ENCODE measurements at places on chromosomes 2 and 18.

- no peak for DNase-seq
Measured at GRCh38 chr2:149738767-149739166, 151.2 kb upstream of the MMADHC start.

GRCh38 chr2:10934979-10935350, 23.2 kb downstream of the KCNF1 start:
- DNase-seq = no peak

GRCh38 chr2:28543316-28544035, 47.6 kb downstream of the PLB1 start:
- no peak for DNase-seq

GRCh38 chr2:8296306-8296705, 385.6 kb upstream of the ID2 start:
- no peak for DNase-seq

DNA sequence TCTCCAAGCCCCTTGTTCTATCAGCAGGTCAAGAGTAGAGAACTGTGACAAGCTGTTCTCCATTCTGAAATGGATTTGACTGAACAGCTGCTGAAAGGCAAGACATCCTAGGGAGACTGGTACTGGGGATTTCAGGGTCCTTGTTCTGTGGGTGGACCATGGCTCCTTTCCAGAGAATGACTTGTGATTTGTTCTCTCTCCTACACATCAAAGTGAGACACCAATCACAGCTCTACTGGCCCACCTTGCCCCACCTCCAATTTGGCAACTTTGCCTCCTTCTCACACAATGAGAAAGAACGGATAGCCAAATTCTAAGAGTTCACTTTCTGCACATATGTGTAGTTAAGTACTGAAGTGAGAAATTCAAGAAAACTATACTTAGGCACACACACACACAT, 67.4 kb downstream of the BCL11A start:
- no peak for DNase-seq

GRCh38 chr2:45320956-45321355, 290.1 kb downstream of the SRBD1 start:
- no peak for DNase-seq

DNA sequence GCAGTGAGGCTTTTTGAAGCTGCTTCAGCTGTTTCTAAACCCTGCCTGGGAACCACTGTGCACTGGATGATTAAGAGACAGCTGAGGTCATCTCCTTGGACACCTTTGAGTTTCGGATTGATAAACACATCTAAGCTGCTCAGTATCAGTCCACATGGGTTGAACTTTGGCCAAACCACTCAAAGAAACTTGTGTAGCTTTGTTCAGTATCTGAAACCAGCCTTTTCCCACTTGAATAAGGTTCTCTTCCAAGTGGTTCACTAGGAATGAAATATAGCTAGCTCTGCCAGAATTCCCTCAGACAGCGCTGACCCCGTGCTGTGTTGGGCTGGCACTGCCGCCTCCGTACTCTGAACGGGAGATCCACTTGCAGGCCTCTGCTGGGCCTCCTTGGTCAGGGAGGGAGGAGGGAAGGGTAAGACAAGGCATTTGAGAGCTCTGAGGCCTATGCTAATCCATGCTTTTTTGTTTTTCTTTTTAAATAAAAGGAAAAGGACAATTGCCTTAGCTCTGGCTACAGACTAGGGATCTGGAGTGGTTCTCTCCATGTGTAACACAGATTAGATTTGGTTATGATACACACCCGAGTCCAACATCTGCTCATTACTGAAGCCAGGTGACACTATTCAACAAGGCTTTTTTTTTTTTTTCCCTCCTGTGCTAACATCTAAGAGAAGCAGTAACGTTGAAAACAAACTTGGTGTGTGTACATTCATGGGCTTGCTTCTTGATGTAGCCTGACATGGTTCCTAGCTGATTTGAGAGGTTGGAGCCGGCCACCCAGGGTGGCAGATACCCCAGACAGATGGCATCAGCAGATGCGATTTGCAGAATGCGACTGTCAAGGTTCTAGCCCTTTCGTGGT, 67.7 kb downstream of the NCK2 start:
- no peak for DNase-seq

GRCh38 chr2:99444222-99444621, 45.6 kb downstream of the REV1 start:
- no peak for DNase-seq

DNA sequence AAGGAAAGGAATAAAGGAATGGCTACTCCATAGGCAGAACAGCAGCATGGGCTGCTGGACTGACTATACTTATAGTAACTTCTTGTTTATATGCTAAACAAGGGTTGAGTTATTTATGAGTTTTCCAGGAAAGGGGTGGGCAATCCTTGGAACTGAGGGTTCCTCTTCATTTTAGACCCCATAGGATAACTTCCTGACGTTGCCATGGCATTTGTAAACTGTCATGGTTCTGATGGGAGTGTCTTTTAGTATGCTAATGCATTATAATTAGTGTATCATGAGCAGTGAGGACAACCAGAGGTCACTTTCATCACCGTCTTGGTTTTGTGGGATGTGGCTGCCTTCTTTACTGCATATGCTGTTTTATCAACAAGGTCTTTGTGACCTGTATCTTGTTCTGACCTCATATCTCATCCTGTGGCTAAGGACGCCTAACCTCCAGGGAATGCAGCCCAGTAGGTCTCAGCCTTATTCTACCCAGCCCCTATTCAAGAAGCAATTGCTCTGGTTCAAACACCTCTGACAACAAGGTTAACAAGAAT, 98.6 kb upstream of the CABLES1 start:
- DNase-seq = no peak

GRCh38 chr2:8628179-8628865, 53.5 kb upstream of the ID2 start:
- no peak for DNase-seq

GRCh38 chr2:192313773-192314172, 119.0 kb upstream of the TMEFF2 start:
- DNase-seq = no peak

GRCh38 chr2:113053666-113054065, 999 bp upstream of the IL36B start:
- no peak for DNase-seq

DNA sequence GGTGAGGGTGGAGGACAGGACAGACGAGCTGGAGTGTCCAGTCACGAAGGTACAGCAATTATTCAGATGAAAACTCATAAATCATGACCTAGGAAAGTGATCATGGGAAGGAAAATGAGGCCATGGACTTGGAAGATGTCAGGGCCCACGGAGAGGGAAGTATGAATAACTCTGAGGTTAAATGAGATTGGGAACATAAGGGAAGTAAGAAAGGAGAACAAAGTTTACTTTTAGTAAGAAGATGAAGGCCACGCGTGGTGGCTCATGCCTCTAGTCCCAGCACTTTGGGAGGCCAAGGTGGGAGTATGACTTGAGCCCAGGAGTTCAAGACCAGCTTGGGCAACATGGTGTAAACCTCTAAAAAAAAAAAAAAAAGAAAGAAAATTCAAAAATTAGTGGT, 56.2 kb downstream of the AQP4 start:
- no peak for DNase-seq

- DNase-seq = no peak
Measured at GRCh38 chr2:191957996-191958860, 111.3 kb upstream of the CAVIN2 start.

DNA sequence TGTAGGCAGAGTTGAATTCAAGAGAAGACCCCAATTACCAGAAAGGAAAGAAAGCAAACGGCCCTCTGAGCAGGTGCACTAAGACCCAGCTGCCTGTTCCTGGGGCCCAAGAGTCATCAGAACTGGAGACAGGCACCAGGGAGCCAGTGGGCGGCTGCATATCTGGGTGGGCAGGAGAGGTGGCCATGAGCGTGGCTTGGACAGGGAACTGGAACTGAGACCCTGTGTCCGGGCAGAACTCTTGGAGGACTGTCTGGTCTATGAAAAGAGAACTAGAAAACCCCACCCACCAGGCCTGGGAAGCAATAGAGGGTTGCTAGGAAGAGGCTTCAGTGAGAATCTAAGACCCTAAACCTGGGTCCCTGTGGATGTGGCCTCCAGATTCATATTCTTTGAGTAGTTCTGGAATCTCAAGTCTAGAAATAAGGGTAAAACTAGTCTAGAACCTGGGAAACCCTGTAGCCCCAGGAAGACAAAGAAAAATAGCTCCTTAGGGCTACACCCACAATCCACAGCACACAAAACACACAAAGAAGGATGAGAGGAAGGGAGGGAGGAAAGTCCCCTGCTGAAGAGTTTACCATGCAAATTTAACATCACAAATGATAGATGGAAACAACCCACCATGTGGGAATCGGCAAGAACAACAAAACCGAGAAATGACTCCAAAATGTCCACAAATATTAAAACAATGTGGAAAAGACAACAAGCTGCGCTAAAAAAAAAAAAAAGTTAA, 147.0 kb downstream of the HDAC4 start:
- no peak for DNase-seq

- no peak for DNase-seq
Measured at GRCh38 chr2:19361325-19361990, 3.0 kb upstream of the OSR1 start.

DNA sequence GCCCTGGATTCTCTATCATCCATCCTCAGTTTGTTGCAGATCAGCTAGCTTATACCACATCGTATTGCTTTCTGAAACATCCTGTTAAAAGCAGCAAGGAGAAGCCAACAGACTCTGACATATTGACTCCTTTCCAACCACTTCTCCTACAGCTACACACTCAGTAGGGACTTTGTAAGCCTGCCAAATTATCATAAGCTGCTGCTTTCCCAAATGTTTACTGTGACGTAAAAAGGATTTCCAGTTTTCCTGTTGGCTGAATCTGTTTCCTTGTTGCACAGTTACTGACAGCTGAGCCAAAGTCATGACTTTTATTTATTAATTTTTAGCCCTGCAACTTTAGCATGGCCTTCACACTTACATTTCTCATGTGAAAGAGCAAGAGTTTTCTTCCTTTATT, 294.3 kb downstream of the KCNJ3 start:
- peak; percentile 2 for DNase-seq

- no peak for DNase-seq
Measured at GRCh38 chr2:147378403-147378802, 466.4 kb upstream of the ACVR2A start.
